ENCODE measurements at places on chromosomes 12 and 14.

- DNase-seq = peak; percentile 48
These were observed 2.4 kb upstream of the NAB2 start for GRCh38 chr12:57086493-57087009.

DNA sequence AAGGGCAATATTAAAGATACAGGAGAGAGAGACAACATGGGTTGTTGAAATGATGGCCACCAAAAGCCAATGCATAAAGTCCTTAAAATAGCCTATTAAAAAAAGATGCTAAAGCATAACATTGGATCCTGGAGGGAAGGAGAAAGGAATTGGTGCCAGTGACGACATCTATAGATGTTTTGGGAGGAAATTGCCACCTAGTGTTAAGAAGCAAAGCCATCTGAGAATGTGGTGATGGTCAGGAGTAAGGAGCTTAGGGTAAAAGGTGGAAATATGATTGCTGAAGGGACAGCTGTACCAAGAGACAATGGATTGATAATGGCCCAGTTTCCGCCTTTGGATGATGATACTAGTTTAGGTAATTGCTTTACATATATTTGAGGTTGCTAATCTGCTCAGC is 85.1 kb downstream of the TMEM30B start:
- DNase-seq = no peak

DNA sequence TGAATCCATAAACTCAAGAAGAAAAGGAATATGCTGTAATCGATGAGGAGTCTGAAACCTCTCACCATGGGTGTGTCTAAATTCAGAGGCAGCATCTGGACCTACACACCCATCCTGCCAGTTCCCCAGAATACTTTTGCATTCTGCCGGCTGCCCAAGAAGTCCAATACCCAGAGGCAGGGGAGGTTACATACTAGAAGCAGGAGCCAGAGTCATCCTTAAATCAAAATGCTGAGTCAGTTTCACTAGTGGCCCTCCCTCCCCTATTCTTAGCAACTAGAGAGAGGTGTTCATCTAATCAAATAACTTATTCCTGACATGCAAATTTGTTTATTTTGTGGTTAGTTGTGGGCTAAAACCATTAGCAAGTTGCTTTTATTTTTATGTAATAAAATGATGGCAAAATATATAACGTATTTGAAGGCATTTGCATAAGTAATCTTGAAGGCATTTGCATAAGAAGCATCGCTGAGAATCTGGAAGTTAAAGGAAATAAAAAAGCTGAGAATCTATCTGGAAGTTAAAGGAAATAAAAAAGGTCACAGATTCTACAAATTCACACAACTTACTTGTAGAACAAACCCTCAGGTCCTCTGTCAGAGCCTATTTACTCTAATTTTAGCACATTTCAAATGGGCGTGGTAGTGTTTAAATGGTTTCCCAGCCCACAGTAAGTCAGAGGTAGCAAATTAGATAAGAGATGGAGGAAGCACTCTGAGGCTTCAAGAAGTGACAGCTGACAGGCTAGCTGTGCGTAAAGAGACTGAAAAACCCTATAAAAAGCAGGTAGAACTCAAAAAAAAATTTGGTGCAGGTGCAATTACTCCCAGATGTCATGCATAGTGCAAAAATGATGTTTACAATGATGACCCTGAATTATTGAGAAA is 7.8 kb downstream of the BHLHE41 start:
- no peak for DNase-seq

GRCh38 chr14:95679998-95680735 is 6.1 kb upstream of the TCL1B start:
- DNase-seq = no peak

DNA sequence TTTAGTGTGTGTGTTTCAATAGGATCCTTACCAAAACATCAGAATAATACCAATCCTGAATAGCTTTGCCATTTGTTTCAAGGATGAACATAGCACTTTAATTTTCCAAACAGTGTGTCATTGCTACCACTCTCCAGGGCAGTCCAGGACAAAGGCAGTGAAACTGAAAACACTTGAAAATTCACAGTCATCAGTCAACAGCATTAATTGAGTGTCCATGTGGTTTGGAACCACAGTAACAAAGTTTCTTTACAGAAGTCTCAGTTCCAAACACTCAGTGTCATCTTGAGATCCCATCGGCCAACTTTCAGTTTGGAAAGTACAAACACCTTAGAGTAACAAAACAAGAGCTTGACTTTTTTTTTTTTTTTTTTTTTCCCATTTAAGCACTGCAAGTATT is 228.4 kb upstream of the SOX5 start:
- no peak for DNase-seq

DNA sequence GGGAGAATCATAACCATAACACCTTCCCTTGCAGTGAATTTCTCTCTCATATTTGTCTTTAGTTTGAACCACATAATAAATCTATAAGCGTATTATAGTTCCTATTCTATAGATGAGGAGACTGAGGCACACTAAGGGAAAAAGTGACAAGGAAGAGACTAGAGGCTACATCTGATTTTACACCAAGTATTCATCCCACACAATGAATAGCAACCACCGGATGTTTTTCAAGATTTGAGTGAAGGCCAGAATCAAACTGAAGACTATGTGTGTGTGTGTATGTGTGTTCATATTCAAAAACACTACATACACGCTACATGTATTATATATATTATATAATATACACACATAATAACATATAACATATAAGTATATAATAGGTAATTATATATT is 4.7 kb downstream of the ASB2 start:
- DNase-seq = peak; percentile 70

- DNase-seq = no peak
These were observed 663 bp downstream of the PTGER2 start for GRCh38 chr14:52314595-52315354.

- DNase-seq = no peak
These were observed 1.8 kb upstream of the AKT1 start for GRCh38 chr14:104797115-104798044.

- no peak for DNase-seq
These were observed 12.4 kb downstream of the EIF2B1 start for GRCh38 chr12:123621101-123621500.

DNA sequence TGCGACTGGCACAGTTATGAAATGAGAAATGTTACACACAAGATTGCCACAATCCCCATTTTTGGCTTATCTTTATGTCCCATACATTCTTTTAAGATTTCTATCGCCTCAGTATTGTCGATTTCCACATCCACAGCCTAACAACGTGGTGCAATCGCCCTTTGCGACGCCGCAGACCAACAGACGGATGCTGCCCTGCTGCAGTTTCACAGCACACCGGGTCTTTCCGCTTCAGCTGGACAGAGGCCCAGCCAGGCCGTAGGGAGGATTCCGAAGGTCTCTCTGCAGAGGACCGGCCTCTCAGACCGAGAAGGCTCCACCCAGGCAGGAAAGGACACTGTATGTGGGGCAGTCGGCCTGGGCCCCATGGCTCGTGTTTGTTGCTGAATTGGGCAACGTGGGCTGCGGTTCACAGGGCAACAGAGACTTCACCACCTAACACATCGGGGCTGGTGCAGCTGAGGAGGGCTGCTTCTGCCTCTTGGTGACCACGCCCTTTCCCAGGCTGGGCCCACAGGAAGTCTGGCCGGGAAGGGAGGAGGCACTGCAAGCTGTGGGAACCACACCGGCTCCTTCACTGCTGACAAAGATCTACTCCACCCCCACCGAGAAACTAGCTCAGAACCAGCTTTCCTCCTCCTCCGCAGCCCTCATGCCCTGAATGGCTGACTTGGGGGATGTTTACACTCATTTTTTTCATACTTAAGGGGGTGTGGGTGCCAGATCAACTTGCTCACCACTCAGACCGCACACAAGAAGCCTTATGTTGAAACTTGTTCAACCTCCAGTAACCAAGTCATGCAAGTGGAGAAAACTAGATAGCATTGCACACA is 32.9 kb upstream of the MDM1 start:
- DNase-seq = peak; percentile 98

Data from activated CD4-positive, alpha-beta T cell treated with anti-CD3 and anti-CD28 coated beads, Interleukin-2, Interleukin-4, amounts not matched to agents 100 ng/mL and 50 ng/mL, durations not matched to agents 16 hours and 8 hours (primary cell).